ENCODE measurements at places on chromosomes 6 and 20.

GRCh38 chr6:167053895-167054530 lies 54.8 kb downstream of the CEP43 start:
- DNase-seq = no peak

DNA sequence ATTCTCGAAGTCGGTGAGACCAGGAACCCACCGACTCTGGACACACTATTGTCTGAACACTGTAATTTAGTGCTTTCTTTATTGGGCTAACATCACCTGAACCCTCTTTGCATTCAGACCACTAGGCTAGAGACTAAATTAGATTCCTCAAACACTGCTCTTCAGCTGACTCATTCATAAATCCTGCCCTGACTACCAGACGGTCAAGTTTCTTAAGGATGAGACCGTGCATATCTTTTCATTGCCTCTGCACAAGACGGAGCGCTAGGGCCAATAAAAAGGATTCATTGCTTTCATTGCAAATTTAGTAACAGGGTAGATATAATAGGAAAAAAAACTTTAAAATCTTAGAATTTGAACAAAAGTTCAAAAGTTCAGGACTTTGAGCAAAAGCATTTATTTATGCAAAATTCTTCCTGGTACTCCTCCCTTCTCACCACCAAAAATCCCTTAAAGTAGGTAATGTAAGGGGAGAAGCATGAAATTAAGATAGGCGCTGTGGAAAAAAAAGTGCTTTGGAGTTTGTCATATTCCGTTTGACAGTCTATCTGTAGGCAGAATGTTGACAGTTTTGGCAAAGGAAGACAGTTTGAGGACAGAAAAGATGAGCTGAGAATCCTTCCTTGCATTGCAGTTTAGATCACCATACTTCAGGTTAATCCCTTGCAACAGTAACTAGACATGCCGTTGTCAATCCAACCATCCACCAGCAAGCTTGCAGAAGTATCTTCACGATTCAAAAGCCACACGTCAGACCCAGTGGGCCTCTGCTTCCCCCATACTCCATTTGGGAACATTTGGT lies 328.6 kb upstream of the JARID2 start:
- no peak for DNase-seq

DNA sequence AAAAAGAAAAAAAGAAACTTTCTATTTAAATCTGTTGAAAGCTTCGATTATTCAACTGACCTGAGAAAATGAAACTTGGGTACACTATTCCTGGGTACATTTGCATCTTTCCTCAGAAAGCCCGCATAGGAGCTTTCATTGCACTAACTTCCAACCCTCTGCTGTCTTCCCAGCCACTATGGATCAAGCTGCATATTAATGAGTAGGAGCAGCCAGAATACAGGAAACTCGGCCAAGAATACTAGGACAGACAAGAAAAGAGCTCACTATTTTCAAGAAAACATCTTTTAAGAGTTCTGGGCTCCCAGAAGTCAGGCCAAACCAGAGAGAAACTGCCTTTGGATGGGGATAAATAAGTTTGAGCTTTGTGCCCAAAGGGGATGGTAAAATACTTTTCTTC lies 135.0 kb upstream of the CCDC28A start:
- DNase-seq = no peak

DNA sequence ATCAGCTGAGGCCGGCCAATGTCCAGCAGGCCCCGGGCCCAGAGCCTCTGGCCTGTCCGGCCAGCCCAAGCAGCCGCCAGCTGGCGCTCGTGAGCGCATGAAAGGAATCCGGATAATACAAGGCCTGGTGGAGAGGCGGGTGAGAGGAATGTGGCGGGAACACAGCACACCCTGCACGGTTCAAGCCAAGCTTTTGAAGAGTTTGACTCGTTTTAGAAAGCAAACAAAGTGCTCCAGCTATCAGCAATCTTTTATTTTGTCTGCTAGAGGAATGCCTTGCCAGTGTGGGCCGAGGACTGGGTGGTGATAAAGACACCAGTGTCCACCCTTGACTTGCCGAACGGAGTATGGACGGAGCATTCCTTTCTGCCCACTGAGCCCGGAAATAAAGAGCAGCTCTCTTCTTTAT lies 9.3 kb upstream of the NEDD9 start:
- peak; percentile 69 for DNase-seq

- peak; percentile 80 for DNase-seq
These were observed 93.3 kb upstream of the RNF24 start for GRCh38 chr20:4108495-4109306.
